AG10803 (cell line): ENCODE measurements at places on chromosomes 6 and 20.

- no peak for DNase-seq
Measured at GRCh38 chr6:32271429-32271828, 47.6 kb upstream of the NOTCH4 start.

DNA sequence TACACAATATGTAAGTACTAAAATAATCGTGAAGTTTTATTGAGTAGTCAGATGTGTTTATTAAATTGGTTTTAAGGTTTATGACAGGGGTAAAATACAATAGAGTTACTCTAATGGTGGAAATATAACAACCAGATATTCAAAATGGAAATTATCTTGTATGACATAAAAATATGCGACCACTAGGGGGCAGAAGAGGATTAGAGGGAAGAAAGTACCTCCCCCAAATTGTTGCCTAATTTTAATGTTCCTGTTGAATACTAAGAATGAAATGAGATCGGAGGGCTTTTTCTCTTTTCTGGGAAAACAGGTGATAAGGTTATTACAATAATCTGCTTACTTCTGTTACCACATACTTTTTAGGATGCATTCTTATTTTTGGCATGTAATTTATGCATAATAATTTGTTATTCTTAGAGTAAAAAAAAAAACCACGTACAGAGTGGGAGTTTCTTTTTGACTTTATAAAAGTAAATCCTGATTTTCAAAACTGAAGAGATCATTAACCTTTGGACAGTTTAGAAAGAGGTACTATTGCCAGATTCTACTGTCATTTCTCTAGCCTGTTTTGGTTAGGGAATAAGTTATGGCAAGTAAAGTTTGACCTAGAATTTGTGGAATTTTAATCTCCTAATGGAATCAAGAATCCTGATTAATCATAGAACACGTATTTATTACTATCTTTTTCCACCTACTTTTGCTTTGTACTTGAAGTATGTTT is 159.2 kb downstream of the CD109 start:
- DNase-seq, result peak; percentile 81

GRCh38 chr6:3347247-3347646 is 88.5 kb downstream of the PSMG4 start:
- no peak for DNase-seq

DNA sequence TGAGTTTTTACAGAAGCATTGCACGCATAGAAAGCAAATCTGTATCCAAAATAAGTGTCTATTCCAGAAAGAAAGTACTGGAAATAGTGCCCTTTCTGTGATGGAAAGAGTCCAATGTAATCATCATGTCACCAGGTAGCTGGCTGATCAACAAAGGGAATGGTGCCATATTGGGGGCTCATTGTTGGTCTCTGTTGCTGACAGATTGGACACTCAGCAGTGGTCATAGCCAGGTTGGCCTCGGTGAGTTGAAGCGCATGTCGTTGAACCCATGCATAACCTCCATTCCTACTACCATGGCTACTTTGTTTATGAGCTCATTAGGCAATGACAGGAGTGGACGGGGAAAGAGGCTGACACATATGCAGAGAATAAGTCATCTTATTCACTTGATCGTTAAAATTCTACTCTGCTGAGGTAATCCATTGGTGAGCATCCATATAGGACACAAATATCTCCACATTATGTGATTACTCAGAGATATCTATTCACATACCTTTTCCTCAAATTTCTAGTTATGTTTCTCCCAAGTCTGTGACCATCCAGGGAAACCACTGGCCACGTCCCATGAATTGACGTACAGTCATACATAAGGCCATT is 560.5 kb downstream of the HAO1 start:
- DNase-seq, result peak; percentile 24

DNA sequence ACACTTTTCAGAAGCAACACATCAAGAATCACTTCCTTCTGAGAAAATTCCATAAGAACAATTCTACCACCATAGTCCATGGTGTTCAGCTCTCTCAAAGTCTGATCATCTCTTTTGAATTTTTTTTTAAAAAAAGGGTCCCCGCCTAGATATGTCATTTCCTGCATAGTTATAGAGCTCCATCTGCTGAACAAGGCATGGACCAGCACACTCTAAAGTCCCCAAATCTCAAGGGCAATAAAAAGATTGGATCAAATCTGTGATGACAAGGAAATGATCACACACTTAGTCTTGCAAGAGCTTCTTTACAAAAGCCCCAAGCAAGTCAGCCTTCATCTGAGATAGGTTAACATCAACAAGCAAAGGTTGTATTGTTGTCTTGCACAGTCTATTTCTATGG is 100.7 kb upstream of the STMND1 start:
- no peak for DNase-seq

DNA sequence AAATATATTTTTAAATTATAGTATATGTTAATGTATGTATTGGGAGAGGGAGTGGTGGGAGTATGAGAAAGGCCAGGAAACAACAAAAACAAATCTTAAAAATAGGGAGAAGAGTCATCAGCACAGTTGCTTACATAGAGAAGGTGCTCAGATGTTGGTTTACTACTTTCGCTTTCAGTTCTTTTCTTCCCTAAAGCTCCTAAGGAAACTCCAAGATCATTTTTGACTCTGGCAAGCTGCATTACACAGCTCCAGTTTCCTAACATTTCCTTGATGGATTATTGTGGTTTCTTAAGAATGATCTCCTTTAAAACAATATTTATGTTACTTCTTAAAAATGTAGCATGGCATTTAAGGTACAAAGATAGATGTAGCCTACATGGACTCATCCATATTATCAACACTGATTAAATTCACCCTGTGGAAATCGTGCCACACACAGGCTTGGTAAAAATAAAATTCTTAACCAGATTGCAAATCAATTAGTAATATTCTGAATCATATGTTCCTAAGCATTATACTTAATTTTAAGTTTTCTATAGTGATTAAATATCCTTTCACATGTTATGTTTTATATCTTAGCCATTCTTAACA is 118.0 kb upstream of the MAN1A1 start:
- peak; percentile 42 for DNase-seq

DNA sequence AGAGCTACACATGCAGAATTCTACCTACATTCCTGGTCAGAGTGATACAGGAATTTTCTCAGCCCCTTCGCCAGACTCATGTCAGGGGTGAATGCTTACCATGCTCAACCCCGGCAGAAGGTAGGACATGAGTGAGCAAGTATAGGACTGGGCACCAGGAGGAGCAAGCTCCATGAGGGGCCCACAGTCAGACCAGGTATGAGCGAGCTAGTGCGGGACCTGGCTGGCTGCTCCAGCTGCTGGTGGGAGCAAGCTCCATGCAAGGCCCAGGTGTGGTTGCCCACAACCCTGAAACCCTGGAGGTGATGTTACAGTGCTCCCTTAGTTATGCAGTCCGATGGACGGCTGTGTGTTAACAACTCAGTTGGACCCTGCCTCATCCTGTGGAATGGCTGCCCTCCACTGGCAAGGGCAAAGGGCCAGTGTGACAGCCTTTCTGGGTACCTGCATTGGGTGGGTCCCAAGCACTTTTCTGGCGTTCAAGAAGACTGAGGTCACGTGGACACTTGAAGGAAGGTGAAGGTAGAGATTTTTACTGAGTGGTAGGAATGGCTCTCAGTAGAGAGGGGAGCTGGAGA is 503.5 kb upstream of the CITED2 start:
- DNase-seq, result no peak

DNA sequence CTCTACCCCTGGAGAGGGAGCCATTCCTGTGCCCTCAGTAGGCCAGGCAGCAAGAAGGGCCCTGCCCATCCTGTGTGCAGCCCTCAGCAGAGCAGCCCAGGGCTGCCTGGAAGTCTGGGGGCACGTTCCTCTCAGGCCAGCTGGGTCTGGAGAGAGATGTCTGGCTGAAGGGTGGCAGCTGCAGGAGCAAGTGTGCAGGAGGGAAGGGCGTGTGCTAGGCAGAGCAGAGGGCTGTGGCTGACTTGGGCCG is 62.7 kb downstream of the NOL4L start:
- DNase-seq, result no peak

DNA sequence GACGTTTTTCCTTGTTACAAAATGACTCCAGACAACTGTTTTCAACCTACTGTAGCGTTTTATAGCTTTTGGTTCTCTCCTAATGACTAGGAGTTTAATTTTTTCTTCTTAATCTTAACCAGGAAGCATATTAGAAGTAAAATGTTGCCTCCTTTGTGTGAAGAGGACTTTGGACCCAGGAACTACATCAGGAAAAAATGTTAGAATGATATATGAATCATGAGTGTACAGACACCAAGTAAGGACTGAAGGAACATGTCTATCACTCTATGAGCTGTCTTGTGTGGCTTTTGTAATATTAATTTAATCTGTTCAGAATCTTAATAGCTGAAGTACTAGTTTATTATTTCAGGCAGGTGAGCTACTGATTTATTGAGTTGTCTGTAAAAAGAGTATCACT is 71.0 kb upstream of the MARCKS start:
- DNase-seq, result no peak

GRCh38 chr6:137122612-137123011 is 50.8 kb downstream of the IL22RA2 start:
- DNase-seq, result no peak

- peak; percentile 71 for DNase-seq
Measured at GRCh38 chr6:53524455-53524815, 20.5 kb downstream of the GCLC start.

GRCh38 chr6:34929241-34929978 is 40.4 kb downstream of the ANKS1A start:
- DNase-seq, result no peak

DNA sequence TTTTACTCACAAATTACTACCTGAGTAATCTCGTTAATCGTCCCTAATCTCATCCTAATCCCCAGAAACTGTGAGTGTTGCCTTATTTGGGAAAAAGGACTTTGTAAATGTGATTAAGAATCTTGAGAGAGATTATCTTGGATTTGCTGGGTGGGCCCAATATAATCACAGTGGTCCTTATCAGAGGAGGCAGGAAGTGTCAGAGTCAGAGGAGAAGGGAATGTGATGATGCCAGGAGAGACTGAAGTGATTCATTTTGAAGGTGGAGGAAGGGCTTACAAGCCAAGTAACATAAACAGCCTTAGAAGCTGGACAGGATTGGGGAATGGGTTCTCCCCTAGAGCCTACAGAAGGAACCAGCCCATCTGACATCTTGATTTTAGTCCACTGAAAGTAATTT is 16.7 kb downstream of the RPP21 start:
- DNase-seq, result no peak

DNA sequence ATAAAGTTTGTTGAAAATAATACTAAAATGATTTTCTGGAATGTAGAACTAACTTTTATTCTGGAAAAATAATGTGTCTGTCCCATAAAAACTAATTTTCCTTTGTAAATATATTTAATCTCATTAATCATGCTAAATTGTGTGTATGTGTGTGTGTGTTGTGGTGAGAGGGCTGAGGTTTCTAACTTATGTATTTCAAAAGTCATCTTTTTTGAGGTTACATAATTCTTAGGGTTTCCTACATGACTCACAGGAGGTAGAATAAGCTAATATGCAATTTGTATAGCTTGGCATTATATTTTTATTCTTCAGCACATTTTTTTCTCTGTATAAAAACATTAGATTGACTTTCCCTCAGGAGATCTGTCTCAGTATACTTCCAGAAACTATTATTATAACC is 64.1 kb upstream of the CLVS2 start:
- DNase-seq, result no peak

GRCh38 chr6:71420095-71420692 is 131.6 kb downstream of the OGFRL1 start:
- DNase-seq, result peak; percentile 49

GRCh38 chr6:129191235-129191634 is 308.3 kb downstream of the LAMA2 start:
- DNase-seq, result no peak

DNA sequence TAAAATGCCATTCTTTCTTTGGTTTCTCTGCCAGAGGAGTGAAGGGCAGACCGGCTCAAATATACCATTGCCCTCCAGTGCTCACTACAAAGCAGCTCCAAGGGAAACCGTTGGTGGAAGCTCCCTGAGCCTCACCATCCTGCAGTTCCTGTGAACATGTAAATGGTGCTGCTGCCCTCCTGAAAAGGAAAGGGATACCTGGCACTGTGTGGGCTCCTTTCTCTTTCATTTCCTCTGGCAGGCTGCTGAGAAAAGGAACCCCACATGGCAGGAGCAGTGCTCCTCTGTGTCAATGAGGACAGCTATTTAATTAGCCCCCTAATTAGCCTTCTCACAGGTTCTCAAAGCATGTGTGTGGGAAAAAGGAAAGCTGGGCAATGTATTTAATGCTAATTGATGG is 142.5 kb downstream of the KLHL32 start:
- no peak for DNase-seq

DNA sequence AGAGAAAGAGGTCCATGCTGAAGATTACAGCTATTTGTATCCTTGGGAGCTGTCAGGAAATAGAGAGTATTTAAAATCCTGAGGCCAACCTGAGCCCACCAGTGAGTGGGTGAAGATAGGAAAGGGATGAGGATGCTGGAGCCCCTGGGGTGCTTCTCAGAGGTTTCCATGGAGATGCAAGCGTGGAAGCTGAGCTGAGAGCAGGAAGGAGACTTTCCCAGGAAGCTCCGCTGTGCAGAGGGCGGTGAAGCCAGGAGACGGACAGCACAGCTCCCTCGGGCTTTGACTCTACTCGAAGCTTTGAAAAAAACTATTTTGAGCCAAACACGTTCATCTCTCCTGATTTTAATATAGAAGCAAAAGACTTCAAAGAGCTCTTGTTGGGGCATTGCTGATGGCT is 222.1 kb downstream of the SMOC2 start:
- no peak for DNase-seq

DNA sequence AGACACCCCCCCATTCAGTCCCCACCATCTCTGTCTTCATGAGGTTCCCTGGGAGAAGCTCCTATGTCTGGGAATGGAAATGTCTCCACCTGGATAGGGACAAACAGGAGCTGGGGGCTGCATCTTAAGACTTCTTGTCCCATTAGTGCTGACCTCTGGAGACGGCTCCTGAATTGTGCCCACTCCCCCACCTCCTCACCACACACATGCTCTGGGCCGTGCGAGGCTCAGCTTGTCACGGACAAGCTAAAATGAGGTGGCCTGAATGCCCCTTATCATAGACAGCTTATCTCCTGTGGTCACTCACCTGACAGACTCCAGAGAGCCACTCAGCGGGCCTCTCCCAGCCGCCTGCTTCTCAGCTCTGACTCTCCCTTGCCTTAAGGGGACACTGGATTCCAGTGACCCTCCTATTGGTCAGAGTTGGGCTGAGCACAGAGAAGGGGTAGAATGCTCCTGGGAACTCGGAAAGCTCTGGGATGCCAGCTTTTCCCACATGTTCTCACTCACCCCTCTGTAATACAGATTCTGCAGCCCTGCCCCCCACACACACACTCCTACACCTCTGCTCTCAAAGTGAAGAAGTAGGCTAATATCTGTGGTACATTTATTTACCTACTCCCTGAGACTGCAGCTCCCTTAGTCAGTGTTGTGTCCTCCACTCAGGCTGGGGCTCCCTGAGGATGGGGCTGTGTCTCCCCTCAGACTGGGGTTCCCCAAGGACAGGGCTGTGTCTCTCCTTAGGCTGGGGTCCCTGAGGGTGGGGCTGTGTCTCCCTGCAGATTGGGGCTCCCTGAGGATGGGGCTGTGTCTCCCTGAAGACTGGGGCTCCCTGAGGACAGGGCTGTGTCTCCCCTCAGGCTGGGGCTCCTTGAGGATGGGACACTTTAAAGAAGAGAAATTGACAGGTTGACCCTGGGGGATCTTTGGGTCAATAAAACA is 167.5 kb downstream of the VEGFA start:
- DNase-seq, result no peak
